ENCODE measurements at places on chromosomes 3 and 15.
A peak's percentile ranks its signal among the peaks of the same experiment; 100 is the strongest.

GRCh38 chr3:181328346-181328745, 338.8 kb upstream of the DNAJC19 start:
- DNase-seq: no peak

DNA sequence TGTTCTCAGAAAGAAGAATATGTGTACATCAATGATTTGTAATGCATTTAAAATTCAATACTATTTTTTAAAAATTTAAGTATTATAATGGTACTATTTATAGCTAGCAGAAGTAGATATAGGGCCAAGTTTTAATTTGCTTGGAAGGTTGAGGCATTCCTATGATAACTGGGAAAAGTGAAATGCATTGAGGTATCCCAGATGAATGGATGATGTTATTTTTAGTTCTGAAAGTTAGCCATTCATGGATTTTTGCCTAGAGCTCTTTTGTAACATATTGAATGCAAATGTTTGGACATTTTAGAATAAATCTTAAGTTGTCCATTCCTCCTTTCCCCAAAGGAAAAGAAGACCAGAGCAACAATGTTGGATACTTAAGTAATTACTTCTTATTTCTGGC, 47.6 kb downstream of the GAP43 start:
- DNase-seq: no peak

GRCh38 chr3:170740726-170741591, 129.0 kb downstream of the RPL22L1 start:
- peak; percentile 82 for DNase-seq

DNA sequence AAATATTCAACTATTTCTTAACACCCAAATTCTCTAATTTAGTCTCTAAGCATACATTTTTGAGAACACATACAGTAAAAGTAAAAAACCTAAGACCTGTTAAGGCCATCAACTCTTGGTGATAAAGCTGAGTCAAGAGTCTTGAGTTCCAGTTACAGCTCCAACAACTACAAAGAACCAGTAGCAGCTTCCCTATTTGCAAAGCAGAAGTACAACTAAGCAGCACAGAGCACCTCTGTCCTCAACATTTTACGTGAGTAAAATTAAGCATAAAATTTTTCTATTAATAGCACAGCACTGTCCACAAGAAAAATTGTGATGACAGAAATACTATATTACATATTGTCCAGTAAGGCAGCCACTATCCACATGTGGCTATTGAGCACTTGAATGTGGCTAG, 4.4 kb downstream of the PCOLCE2 start:
- no peak for DNase-seq

DNA sequence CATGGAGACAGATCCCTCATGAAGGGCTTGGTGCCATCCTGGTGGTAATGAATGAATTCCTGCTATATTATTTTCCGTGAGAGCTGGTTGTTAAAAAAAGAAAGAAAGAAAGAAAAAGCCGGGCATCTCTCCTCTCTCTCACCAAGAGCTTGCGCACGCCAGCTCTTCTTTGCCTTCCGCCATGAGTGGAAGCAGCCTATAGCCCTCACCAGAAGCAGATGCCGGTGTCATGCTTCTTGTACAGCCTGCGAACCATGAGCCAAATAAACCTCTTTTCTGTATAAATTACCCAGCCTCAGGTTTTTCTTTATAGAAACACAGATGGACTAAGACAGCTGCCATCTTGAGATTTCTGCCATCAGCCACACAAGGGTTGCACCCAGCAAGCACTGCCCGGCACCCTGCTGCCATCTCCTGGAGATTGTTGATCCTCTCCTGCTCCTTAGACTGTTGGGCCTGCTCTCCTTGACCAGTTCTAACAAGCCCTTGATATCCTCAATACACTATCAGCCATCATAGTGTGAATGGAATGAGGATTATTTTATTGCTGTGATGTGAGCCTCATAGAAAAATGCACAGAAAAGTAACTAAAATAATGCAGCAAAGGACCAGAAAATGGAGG, 3.5 kb upstream of the AHSG start:
- DNase-seq: no peak
